ENCODE measurements at places on chromosomes 13 and 19. TPM values are rescaled to one million over a fixed set of nuclear protein-coding genes. Genes with fewer than 3 reads are reported as not detected.
A peak's percentile ranks its signal among the peaks of the same experiment; 100 is the strongest.

The MEIOSIN gene
- total RNA-seq, result not detected

The NXNL1 gene
- total RNA-seq, result not detected

The APC2 gene
- 0.44 TPM for total RNA-seq

The TNFSF9 gene
- total RNA-seq, result 1.6 TPM

The CYP2S1 gene
- total RNA-seq, result 8.9 TPM

The EHD2 gene
- 52.3 TPM for total RNA-seq

- DNase-seq, result no peak
Observed at GRCh38 chr19:45138303-45138751, 22.5 kb downstream of the NKPD1 start.

GRCh38 chr19:50497022-50497405, 14.0 kb downstream of the JOSD2 start:
- DNase-seq, result no peak

DNA sequence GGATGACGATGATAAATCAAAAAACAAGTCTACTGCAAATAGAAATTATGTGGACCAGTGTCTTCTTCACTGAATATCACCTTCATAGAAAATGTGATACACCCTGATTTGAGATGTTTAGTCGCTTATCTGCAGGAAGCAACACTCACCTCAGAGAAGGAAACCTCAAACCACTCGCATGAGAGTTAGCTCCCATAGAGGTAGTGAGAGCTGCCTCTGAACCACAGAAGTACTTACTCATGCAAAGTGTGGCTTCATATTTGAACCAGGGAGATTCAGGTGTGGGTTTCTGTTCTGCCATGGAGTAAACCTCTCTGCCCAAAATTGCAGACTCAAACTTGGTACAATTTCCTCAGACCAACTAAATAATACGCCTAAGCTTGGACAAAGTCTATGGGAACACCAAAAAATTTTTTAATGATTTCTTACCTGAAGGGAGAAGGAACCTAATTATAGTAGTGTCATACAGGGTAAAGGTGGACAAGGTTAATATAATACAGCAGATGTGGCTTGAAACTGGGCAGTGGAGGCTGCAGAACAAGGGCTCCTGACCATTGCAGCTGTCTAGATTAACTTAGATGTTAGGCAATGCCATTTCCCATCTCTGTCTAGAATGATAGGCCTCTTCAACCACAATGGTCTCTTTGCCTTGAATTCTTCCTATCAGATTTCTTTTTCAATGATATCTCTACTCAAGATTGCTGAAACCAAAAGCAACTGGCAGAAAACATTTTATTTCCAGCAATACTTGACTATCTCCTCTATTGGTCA, 29.6 kb upstream of the RCBTB2 start:
- no peak for DNase-seq

DNA sequence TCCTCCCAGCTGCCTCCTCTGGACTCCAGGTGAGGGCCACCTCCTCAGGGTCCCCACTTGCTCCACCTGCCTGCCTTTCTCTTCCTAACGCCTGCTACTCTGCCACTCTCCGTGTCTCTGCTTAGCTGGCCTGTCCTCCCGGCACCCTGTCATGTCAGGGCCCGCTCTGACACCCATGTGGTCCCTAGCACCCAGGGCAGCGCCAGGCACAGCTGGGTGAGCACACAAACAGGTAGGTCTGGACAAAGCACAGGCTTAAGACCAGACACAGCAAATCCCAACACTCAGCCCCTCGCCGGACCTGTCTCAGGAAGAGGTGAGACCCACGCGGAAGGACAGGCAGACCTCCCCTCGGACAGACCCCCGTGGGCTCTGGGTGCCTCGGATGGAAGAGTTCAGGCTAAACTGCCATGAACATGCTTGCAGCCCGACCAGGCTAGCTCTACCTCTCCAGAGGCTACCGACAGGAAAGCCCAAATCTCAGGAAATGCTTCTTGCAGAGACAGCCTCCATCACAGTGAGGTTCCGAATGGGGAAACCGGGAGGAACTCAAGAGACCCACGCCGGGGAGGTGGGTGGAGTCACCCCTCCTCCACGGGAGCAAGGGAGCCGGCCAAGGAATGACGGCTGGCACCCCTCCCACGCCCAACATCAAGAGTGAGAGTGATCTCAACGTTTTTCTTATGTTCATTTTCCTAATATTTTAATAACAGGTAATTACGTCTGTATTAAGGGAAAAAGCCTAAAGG, 12.5 kb downstream of the ZNF787 start:
- DNase-seq, result no peak

DNA sequence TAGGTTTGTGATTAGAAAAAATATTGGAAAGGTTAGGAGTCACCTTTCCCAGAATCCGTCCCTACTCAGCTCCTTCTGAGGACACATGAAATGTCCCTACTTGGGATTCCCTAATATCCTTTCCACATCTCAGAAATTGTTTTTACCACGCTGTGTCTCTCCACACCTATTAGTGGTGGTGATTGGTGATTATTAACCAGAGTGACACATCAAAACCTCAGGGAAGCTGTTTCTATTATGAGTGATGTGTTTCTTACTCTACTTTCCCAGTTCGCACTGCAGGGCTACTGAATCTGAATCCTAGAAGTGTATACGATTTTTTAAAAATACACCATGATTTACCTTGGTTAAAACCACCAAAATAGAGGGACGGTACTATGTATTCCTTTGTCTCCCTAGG, 460.8 kb downstream of the TBC1D4 start:
- no peak for DNase-seq

DNA sequence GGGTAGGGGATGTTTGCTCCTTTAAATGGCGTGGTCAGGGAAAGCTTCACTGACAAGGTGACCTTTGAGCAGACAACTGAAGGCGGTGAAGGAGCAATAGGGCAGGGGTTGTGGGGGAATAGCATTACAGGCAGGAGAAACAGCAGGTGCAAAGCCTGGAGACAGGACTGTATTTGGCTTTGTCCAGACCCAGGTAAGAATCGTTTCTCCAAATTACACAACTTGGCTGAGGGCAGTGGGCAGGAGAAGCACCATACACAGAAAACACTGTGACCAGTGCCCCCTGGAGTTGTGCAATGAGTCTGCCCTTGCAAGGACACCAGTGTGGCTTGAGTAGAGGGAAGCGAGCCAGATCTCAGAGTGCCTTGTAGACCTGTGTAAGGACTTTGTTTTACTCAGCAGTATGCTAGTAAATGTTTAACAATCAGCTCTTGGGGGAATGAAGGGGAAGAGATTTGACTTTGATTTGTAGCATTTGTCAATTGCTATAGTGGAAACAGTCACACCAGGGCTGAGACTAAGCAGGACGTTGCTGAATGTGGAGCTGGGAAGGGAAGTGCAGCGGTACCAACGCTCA, 360.0 kb downstream of the DCT start:
- DNase-seq, result no peak

DNA sequence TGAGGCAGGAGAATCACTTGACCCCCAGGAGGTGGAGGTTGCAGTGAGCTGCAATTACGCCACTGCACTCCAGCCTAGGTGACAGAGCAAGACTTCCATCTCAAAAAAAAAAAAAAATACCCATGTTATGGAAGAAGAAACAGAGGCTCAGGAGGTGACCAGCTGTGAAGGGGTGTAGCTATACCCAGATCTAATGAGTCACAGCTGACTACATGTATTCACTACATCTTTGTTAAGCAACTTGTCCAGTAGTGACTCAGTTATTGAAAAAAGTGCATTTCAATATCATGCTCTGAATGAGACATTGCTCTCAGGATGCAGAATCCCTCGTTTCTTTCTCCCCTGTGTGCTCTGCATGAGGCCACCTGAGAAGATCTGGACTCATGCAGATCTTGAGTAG, 16.1 kb upstream of the SPART start:
- no peak for DNase-seq

GRCh38 chr13:94993616-94994015, 281.3 kb upstream of the SOX21 start:
- no peak for DNase-seq

GRCh38 chr19:49422407-49423070, 702 bp downstream of the PTH2 start:
- peak; percentile 31 for DNase-seq

DNA sequence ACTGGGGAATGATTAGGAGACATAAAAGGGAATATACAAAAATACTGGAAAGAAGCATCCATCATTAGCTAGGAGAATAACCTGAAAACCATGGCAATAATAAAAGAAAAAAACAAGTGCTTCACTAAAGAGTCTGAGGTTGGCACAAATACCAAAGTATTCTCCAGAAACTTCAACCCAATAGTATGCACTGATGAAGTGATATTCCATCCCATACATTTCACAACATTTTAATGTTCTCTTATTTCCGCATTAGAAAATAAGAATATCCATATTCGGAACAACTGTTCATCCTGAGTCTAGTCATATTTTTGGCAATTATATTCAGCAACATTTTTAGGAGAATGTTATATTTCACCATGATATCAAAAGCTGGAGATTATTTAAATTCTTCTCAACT, 116.2 kb downstream of the POSTN start:
- DNase-seq, result no peak

GRCh38 chr13:76886292-76887075, at the start of gene KCTD12:
Gene KCTD12, minus strand, starts transcription at chr13:76886405. Its CDS starts 257 bp downstream, at chr13:76886148.
- peak; percentile 49 for DNase-seq
